ENCODE measurements at places on chromosomes 7 and 10.

- peak; percentile 56 for DNase-seq
Measured at GRCh38 chr10:63666836-63667383, 145.7 kb downstream of the REEP3 start.

- no peak for DNase-seq
Measured at GRCh38 chr7:74655768-74656440, 1.6 kb upstream of the GTF2I start.

- no peak for DNase-seq
Measured at GRCh38 chr10:95404864-95405263, 114.1 kb upstream of the PDLIM1 start.

DNA sequence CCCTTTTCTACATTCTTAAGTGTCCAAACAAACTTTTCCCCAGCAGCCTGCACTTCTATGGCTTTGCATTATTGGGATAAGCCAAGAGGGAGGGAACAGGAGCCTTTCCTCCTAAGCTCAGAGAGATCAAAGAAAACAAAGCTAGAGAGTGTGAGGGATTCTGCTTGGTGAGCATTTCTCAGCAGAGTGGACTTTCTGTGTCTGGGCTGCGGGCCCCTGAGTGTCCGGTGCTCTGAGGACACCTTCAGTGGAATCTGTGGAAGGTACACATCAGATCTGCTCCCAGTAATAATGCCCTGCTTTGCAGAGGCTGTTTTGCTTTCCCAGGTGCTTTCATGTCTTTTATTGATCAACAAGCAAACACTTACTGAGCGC is 50.2 kb downstream of the KCNMA1 start:
- DNase-seq, result no peak

- DNase-seq, result no peak
Measured at GRCh38 chr7:111264111-111264868, 173.4 kb downstream of the LRRN3 start.

- DNase-seq, result no peak
Measured at GRCh38 chr7:97305589-97305988, 188.1 kb downstream of the SDHAF3 start.

DNA sequence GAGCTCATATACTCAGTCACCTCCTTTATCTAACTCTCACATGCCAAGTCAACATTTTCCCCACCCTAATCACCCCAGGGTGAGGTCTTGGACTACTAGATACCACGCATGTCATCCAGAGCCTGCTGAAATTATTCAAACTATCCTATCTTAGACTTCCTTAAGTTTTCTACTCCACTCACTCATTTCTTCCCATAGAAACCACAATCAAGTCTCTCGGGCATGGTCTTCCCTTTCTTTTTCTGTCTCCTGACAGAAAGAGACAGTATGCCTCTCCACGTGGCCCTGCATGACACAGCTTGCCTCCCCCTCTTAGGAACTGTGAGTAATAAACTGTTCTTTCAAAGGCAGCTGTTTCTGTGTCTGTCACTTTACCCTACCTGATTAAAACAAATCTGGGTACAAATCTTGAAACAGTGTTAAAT is 29.4 kb downstream of the TAS2R41 start:
- DNase-seq, result no peak

DNA sequence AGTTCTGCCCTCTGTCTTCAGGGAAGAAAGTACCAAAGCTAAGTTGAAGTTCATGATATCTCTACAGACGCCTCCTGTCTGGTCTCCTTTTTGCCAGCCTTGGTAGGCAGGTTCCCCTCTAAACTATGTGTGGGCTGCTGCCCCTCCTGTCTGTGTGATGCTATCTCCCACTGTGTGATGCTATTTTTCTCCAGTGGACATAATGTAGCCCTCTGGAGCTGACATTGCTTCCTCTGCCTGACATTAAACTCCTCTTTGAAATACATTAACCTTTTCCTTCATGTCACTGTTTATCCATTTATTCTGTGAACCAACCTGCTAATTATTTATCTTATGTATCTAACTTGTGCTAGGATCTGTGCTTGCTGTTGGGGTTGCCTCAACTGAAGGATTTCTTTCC is at the start of gene PRSS58:
PRSS58 (minus strand) TSS at position 101 of the 400 bp plus-strand sequence. CDS start 351 bp downstream, outside the sequence.
- no peak for DNase-seq

DNA sequence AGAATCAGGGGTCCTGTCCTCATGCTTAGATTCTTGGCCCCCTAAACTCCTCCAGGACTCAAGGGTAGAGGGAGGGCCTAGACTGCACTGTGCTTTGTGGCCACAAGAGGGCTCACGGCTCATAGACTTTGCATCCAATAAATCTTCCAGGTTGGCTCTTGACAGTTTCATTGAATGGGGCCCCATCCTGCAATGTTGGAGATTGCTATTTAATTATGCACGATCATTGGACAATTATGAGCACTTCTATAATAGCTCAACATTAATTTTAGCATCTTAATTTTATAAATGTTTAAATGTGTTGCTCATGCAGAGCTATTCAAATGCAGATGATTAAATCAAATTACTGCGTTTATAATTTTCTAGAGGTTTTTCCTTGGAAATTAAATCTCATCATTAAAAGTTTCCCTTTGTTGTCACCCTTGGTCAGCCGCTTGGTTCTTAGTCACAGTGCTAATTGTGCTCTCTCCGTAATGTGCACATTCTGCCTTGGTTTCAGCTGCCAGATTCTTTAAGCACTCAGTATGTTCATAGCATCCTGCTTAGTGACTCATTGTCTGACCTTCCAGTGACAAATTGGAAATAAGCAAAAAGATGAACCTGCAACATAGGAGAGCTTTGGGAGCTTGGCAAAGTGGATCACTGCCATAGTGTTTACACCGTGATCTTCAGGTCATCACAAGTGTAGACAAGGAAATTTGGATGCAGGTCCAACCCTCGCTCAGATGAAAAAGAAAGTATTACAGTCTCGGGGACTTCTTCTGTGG is 33.4 kb upstream of the PLPP4 start:
- DNase-seq, result peak; percentile 61

DNA sequence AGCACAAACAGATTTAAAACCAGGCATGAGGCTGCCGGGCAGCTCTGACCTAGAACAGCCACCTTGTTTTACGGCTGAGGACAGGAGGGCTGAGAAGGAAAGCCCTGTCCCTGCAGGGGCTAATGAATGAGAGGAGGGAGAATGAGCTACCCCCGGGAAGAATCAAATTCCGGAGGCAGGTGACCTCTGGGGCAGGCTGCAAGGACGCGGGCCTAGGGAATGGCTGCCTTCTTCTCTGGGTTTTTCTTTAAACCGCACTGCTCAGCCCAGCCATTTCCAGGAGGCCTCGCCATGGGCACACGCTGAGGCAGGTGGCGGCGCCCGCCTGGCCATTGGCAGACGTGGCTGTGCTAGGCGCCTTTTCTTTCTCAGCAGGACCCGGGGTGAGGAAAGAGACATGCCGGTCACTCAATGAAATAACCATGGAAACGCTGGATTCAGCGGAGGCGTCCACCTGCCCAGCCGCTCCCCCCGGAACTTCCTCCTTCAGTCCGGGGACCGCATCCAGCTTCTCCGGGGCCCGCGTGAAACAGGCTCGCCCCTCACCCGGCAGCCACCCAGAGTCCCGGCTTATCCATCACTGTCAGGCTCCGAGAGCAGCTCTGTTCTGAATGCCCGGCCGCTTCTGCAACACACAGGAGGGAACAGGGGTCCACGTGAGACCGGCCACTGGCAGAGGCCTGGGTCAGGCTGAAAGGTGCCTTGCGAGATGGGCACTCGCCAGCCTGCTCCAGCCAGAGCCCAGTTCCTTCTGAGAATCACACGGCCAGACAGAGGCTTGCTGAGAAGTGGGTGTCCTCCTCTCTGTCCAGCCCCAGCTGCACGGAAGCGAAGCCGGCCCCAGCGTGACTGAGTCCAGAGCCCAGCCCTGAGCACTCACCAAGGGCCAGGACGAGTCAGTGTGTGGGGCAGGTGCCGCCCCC is 82.1 kb downstream of the PDGFA start:
- no peak for DNase-seq

DNA sequence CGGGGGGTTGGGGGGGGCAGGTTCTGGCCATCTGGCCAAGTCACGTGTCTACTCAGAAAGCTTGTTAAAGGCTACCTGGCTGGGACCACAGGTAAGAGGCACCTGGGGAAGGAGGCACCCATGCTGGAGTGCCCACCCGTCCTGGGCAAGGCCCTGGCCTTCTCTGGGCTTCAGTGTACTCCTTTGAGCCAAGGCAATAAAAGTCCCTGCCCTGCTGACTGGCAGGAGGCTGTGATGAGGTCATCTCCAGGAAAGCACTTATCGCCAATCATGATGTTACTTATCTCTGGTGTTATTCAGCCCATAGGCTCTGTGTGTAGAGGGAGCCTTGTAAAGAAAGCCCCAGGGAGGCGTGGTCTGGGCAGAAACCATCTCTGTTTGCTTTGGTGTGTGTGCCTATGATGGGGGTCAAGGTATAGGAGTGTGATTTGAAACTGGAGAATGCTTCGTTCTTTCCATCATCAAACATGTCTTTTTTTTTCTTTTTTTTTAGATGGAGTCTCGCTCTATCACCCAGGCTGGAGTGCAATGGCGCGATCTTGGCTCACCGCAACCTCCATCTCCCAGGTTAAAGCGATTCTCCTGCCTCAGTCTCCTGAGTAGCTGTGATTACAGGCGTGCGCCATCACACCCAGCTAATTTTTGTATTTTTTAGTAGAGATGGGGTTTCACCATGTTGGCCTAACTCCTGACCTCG is 2.5 kb upstream of the CLDN4 start:
- no peak for DNase-seq

- DNase-seq, result no peak
Measured at GRCh38 chr10:12020574-12020973, 22.0 kb downstream of the UPF2 start.

GRCh38 chr10:121904888-121905287 is 22.9 kb downstream of the ATE1 start:
- no peak for DNase-seq

GRCh38 chr10:63003816-63004453 is 129.2 kb upstream of the NRBF2 start:
- DNase-seq, result peak; percentile 13

DNA sequence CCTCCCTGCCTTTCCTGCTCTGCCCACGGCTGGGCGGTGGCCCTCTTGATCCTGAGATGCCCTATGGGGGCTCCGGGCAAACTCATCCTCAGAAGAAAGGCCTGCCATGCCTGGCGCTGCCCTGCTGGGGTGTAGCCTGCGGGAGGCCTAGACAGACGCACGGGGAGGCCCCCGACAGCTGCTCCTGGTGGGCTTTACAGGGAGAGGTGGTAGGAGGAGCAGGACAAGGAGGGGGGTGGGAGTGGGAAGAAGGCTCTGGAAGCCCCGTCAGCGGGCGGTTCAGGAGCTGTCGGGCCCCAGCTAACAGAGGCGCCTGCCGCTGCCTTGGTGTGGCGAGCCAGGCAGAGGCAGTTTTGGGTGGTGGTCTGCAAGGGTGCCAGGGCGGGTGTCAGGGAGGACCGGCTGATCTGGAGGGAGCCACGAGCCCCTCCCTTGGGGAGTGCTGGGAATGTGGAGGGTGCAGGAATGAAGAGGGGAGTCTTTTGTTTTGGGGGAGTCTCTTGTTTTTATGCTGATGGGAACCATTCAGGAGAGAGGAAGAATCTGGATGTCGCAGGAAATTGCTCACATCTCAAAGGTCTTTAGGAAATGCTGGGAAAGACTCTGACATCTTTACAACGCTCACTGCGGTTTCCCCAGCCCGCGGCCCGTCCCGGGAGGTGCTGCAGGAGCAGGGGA is 63.5 kb downstream of the CFAP46 start:
- DNase-seq, result no peak

DNA sequence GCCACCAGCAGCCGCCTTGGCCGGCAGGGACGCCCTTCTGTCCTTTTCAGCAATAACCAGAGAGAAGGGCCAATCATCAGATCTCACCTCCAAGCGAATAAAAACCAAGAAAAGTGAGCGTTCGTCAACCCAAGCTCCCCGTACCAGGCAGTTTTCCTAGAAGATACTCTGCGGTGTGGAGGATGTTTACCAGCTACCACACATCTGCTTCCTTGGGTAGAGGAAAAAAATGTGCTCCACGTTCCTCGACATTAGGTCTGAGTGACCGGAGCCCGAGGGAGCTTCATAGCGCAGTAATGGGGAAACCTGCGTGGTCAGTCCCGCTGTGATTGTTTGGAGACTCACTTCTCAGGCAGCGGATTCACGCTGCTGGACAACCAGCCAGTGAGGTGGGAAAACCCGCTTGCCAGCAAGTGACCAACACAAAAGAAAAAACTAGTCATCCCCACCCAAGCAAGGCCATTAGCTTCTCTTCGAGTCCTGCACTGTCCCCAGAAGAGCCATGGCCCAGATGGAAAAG is 73.0 kb downstream of the ZRANB1 start:
- DNase-seq, result no peak

GRCh38 chr10:1432161-1432560 is 305.2 kb downstream of the ADARB2 start:
- no peak for DNase-seq

DNA sequence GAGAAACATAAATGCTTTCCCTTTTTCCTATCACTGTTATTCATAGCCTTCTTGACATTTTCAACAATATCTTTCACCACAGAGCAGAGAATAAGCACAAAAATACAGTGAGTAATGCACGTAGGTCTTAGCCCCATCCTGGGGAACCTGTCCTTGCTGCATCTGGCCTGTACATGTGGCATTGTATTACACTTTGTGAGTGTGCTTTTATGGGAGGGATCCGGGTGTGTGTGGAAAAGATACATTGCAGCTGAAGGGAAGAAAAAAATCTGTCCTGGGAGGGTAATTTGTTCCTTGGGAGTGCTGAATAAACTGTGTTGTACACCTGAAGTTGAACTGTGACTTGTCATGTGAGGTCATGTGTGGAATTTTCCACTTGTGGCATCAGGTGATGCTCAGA is 422.7 kb upstream of the LRGUK start:
- DNase-seq, result no peak

GRCh38 chr10:55220975-55221374 is 419.9 kb upstream of the PCDH15 start:
- no peak for DNase-seq

DNA sequence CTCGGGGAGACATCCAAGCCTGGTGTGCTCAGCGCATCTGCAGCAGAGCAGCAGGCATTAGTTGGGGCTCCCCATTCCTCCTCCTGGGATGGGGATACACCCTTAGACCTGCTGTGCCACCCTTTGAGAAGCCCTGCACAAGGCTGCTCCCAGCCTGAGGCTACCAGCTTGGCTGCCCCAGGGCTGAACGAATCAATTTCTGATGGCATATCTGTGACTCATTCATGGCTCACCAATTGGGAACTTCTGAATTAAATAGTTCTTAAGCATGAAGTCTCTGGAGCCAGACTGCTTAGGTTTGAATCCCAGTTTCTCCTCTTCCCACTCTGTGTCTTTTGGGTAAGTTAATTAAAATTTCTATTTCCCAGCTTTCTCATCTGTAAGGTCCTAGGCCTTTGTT is 16.3 kb upstream of the GLI3 start:
- DNase-seq, result no peak

GRCh38 chr10:8499752-8500390 is 445.4 kb downstream of the GATA3 start:
- no peak for DNase-seq

GRCh38 chr7:94420328-94420727 is 25.6 kb downstream of the COL1A2 start:
- DNase-seq, result no peak

Data from GM20000 (cell line).